ENCODE measurements at places on chromosomes 5 and 9. TPM values are rescaled to one million over a fixed set of nuclear protein-coding genes. Genes with fewer than 3 reads are reported as not detected.

The ENC1 gene
- 2.3 TPM for total RNA-seq

The INSYN2B gene
- 0.30 TPM for total RNA-seq

DNA sequence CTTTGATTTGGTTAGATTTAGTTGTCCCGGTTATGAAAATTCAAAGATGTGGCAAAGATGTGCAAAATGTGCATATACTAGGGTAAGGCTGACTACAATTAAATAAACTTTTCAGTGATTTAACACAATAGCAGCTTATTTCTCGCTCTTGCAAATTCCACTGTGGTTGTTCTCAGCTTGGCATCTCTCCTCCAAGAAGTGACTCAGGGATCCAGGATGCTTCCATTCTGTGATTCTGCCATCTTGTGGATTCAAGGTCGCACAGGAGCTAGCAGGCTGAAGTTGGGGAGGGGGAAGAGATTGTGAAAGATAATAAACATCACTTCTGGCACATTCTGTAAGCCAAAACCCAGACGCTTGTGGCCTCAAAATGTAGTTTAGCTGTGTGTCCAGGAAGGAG lies 60.1 kb upstream of the TGFBR1 start:
- DNase-seq: no peak

The CDH6 gene
- total RNA-seq: 3.1 TPM

DNA sequence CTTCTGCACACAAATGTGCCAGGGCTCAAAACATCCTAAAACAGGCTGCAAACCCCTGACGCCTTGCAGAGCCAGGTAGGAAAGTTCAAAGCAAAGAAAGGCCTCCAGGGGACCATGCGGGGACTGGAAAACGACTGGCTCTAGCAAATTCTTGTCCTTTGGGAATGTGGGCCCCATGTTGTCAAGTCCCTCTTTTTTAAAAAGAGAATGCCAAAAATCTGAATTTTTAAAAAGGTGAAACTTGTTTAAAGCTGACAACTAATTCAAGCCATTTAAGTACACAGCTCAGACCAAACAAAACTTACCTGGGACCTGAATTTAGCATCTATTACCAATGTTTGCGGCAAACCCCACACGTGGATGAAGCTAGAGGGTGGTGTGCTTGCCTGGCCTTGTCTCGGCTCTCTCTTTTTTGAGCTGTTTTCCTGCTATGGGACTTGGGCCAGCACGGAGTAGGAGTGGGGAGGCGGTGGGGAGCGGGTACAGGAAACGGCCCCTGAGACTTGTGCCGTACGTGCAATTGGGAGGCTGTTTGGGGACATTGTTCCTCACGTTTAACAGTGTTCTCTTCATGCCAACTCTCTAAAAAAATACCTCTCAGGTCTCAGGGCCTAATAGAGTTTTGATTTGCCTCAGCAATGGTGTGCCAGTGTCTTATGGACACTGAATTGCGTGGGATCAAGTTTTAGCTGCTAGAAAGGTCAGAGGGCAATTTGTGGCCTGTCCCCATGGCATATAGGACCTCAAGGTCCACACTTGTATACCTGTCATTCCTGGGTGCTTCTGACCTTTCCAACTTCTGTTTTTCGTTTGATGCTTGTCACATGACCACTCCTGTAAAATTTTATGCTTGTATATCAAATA lies 15.1 kb upstream of the PHF19 start:
- DNase-seq: no peak

GRCh38 chr5:31106278-31106677 lies 87.2 kb upstream of the CDH6 start:
- DNase-seq: no peak

GRCh38 chr9:69673311-69673640 lies 1.1 kb upstream of the APBA1 start:
- no peak for DNase-seq

- DNase-seq: peak; percentile 75
Measured at GRCh38 chr9:33264003-33264472, 470 bp downstream of the BAG1 start.

- DNase-seq: no peak
Measured at GRCh38 chr9:98378206-98378780, 122.8 kb upstream of the TBC1D2 start.

DNA sequence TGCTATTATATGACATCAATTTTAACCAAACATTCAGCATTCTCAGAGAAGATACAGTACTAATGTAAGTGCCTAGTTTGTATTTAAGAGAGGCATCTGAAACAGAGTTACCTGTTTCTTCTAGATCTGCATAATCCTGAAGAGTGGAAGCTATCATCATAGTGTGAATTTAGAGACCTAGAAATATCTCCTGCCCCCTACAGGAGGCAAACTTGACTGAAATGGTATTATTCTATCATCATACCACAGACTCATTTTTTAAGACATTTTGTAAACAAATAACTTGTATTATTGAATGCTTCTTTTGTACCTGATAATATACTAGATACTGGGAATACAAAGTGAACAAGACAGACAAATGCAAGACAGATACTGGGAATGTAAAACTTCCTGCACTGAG lies 216.8 kb upstream of the RPS23 start:
- no peak for DNase-seq

DNA sequence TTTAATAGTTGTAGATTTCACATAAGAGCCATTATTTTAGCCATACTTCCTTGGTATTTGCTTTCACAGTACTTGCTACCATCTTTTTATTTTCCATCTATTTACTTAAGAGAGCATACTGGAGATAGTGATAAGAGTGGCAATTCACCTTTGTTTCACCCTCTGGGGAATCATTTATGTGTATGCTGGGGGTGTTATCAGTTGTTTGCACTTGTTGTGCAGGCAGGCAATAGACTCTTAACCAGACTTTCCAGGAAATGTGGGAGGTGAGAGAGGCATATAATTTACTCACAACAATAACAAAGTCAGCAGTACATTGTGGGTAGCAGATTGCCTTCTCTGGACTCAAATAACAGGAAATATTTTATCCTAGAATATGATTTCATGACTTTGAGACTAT lies 1018.3 kb downstream of the CDH12 start:
- no peak for DNase-seq

DNA sequence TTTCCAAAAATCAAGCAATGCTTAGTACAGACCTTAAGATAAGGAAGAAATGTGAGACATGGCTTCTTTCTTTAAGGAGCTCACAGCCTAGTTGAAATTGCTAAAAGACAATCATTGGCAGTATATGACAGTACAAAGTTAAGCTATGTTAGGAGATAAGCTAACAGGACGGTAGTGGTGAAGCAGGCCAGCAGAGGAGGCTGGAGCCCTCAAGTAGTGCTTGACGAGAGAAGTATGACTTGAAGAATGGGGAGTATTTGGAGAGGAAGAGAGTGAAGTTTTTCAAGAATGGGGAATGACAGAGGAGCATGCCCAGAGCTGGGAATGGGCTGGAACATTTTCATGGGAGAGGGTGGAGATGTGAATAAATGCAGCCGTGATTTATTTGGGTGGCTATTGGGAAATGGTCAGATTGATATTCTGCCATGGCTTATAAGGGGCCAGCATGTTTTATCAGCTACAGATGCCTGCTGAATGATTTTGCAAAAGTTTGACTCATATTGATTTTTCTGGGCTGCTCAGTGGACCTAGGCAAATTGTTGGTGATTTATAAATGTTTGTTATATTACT lies 43.7 kb downstream of the LURAP1L start:
- no peak for DNase-seq

GRCh38 chr5:62115014-62115413 lies 191.0 kb upstream of the KIF2A start:
- DNase-seq: no peak

DNA sequence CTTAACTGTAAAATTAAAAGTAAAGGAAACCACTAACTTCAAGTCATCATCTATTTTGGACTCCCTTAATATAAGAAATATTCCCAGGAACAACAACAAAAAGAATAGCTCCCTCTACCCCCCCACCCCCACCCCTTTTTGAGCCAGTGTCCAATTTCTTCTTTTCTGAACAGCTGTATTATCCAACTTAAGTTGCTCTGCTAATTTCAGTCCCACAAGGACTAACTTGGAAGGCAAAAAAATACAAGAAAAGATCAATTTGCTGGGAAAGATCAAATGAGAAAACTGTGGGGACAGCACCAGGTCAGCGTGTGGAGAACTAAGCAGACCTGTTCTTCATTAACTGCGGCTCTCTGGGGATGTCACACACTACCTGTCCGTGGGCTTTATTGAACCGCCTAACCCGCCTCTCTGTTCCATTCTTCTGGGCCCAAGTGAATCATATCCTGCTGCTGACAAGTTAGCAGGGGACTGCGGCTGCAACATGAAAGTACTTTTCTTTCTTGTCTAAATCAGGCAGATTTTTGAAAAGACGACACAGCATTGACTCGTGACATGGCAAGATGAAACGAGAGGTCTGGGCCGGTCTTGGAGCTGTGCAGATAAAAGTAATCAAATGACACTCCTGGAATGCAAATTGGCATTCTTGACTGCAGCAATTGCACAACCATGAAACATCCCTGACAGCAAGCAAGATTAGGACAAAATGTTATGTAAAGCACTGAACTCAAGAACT lies 2.7 kb downstream of the BNC2 start:
- no peak for DNase-seq

DNA sequence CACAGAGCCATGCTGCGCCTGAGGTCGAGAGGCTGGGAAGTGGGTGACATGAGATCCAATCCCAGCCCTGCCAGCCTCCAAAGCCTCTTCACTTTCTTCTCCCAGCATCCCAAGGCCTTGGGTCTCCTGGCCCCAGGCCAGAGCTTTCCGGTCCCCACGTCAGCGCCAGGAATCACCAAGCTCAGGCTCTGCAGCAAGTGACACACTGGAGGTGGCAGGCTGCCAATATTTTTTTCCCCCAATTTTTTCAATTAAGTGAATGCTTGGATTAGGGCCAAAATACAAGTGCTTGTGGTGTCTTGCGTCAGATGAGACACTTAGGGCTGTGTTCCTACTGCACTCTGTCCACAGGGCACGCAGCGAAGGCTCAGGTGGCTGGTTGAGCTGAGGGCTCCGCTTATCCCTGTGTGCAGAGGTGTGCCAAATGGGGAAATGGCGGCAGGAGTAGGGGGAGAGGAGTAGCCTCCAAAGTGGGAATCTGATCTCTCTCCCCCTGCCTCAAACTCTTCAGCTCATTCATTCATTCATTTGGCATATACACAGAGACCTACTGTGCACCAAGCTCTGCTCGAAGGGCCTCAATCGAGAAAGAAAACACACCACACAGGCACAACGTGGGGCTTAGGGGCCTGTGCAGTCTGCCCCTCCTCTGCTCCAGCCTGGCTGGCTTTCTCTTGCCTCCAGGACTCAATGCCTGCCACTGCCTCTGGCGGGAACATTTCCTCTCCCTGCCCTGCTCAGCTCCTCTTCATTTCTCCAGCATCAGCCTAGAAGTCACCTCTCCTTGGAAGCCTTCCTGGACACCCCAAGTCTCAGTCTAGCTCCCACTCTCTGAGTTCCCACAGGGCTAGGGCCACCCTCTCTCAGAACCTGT lies 16.6 kb downstream of the SH3PXD2B start:
- peak; percentile 80 for DNase-seq

The FAM153A gene
- 0.56 TPM for total RNA-seq

DNA sequence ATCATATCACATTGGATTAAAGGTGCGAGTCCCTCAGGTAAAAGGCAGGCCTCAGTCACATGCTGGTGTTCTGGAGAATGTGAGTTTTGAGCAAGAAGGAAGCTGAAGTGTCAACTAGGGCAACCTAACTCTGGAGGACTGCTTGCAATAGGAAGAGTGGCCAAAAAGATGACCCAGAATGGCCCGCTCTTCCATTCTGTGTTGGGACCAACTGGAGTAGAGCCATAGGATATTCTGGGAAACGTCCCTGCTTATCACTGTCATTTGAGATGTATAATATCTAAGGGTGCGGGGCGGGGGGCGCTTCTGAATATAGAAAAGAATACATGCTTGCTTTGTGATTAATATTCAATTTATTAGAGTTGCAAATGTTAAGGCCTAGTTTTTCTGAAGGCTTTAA lies 7.1 kb upstream of the TRIM7 start:
- no peak for DNase-seq
